ENCODE measurements at places on chromosomes 2 and 18.

GRCh38 chr2:239598732-239599090 is 197.9 kb upstream of the HDAC4 start:
- DNase-seq, result no peak

- no peak for DNase-seq
Observed at GRCh38 chr2:31312898-31313297, 78.9 kb downstream of the EHD3 start.

GRCh38 chr2:226743915-226744314 is 55.7 kb downstream of the IRS1 start:
- no peak for DNase-seq

GRCh38 chr2:51208521-51208920 is 176.6 kb upstream of the NRXN1 start:
- DNase-seq, result no peak

- DNase-seq, result no peak
Observed at GRCh38 chr2:168233726-168234406, 13.5 kb downstream of the STK39 start.

GRCh38 chr18:56162311-56163265 is 475.8 kb downstream of the TXNL1 start:
- no peak for DNase-seq

DNA sequence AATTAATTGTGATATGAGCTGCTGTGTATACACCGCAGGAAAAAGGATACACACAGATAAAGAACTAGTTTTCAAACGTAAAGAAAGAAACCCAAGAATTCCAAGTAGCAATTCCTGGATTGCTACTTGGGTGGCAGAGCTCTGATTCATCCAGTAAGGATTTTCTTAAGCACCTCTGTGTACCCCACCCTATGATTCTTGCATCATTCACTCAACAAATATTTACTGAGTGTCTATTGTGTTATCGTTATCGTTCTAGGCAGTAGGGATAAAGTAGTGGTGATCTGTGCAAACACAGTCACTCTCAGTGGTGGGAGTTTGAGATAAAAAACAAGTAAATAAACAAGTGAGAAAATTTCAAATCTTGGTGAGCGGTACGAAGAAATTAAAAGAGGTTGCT is 4.9 kb upstream of the TMEM200C start:
- DNase-seq, result no peak

DNA sequence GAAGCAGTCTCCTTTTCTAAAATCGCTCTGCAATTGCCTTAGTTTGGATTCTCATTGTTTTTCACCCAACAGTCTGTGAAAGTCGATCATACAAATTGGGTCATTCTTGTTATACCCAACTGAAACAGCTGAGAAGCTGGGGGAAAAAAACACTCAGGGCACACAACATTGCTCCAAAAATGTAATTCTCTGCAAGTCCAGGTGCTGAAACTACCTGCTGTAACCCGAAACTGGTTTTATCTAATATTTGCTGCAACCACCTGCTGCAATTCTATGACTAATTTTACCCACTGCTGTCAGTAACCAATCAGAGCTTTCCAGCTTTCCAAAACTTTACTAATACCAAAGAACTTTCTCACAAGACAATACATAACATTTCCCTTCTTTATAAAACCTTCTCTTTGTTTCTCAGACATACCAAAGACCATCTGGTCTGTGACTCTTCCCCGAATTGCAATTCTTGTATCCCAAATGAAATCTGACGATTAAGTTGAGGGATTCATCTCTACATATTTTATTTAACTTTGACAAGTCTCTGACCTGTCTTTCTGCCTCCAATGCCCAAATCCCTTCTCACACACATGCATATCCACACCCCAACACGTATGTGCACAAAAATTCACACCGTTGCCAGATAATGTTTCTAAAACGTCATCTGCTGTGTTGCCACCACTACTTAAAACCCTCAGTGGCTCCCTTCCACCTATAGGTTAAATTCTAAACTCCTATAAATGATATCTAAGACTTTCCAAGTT is 198.3 kb downstream of the PIEZO2 start:
- DNase-seq, result no peak

- no peak for DNase-seq
Observed at GRCh38 chr18:48051945-48052840, 121.7 kb upstream of the SMAD2 start.

GRCh38 chr2:59182249-59182648 is 941.1 kb upstream of the FANCL start:
- no peak for DNase-seq
